ENCODE measurements at places on chromosomes 11 and 22.

- DNase-seq = no peak
These were observed 165.8 kb downstream of the BUD13 start for GRCh38 chr11:116607027-116607426.

DNA sequence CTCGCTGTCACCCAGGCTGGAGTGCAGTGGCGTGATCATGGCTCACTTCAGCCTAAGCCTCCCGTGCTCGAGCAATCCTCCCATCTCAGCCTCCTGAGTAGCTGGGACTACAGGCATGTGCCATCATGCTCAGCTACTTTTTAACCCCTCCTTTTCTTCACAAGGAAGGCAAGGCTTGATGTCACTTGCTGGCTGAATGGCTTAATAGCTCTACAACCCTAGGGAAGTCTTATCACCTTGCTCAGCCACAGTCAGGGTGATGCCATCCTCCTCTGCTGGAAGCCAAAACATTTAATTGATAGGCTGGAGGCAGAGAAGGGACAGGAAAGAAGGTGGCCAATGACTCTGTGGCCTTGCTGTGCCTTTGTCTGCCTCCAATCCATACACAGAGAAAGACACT, 131.9 kb downstream of the MED15 start:
- DNase-seq = no peak

DNA sequence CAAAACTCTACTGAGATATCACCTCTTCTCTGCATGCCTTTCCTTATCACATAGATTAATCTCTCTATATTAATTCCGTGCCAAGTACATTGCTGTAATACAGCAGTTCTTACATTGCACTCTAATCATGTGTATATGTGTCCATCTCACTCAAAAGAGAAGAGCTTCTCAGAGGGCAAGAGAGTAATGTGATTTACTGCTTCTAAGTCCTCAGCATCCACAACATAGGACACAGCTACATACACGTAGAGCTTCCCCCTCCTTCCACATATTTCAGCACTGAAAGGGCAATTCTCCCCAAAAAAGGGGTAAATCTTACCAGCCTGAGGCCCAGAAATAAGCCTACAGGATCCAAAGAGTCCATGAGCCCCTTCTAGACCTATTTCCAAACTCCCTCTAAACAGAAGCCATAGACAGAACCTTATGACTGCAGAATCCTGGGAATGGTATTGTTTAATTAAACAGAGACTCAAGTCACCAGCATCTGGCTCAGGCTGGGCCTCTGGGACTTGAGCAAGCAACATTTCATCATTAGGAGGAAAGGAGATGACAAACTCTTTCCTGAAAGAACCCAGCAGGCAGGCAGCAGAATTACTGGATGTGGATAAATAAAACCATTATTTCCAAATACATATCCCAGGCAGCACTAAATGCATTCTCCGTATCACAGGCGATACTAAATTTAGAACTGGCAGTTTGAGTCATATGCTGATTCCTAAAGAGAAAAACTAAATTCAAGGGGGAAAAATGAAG, 87.2 kb downstream of the KCNC1 start:
- DNase-seq = no peak

DNA sequence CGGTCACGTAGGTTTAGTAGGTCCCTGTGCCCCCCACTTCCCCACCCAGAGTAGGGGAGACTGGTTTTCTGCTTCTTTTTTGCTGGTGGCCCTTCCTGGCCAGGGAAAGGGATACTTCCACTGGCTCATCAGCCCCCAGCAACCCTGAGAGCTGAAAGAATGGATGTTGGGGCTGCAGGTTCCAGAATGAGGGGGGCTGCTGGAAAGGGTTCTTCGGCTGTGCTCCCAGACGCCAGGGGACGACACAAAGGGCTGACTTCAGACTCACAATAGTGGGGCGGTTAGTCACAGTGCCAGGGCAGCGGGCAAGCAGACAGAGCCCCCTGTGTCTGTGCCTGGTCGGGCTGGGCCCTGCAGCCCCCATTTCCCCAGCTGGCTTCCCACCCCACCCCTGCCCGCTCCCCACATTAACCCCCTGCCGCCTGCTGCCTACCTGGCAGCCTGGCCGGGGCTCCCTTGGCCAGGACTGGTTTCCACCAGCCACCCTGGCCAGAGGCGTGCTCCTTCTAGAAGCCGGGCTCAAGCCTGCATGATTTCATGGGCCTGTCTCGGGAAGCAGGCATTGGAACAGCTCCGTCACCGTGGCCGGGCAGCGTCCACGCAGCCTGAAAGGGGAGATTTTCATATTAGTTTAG, 79.1 kb upstream of the WNT7B start:
- DNase-seq = no peak

GRCh38 chr11:118007040-118007439, 20.8 kb downstream of the IL10RA start:
- DNase-seq = no peak

GRCh38 chr11:133928628-133929059, 28.1 kb downstream of the IGSF9B start:
- DNase-seq = no peak

DNA sequence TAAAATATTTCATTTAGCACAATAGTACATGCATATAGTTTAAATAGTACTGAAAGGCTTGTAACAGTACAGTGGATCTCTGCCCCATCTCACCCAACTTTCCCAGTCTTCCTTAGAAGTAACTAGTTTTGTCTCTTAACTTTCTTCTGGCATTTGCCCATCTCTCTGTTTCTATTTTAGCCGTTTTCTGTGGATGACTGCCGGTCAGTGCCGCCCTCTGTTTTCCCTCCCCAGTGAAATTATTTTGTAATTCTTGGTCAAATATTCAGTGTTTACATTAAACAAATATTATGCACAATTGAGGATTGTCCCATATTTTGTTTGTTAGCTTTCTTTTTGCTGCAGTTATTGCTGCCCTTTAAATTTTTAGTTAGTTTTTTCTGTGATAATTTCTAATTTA, 8.3 kb downstream of the PDHX start:
- DNase-seq = no peak

DNA sequence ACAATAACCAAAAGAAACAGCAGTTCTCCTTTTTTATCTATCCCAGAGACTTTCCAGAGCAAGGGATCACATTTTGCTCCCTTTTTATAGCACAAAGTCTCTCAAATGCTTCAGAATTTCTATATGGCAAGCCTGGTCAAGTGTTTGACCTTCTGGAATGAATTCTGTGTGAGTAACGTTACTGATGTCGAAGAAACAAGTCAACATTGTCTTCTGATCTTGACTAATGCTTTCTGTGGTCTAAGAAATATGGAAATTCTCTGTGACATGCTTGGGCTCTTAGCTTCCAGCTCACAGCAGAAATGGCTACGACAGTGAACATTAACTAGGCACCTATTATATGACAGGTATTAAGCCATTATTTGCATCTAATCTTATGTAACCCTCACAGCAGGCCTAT, 411.7 kb downstream of the CADM1 start:
- DNase-seq = no peak

DNA sequence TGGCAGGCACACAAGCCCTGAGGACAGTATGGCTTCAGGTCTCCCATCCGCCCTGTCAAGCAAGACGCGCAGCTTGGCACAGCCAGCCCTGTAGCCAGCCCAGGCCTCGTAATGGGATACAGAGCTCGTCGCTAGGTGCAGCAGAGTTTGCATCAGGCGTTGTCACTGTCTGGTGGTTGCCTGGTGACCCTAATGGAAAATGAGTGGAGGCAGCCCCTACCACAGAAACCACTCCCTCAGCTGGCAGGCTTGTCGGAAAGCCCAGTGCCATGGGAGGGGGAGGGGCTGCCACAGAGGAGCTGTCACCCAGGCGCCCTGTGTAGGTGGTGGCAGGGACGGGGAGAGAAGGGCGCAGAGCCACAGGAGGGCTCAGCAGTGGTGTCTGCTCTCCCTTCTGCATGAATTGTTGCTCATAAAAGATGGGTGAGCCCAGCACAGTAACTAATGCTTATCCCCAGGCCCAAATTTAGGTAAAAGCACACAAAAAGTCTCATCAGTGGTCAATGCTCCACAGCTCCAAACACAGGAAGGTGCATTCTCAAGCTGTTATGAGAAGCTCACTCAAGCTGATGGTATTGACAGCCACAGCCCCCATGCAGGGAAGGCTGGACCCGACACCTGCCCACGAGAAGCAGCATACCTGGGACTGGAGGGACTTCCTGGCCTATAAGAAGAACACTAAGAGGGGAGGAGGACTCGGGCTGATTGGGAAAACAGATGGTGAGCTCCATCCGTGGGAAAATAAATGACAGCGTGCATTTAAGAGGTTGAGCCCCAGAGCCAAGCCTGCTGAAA, 164.6 kb downstream of the ETS1 start:
- DNase-seq = no peak

- DNase-seq = no peak
These were observed 767.1 kb upstream of the API5 start for GRCh38 chr11:42544726-42545125.

DNA sequence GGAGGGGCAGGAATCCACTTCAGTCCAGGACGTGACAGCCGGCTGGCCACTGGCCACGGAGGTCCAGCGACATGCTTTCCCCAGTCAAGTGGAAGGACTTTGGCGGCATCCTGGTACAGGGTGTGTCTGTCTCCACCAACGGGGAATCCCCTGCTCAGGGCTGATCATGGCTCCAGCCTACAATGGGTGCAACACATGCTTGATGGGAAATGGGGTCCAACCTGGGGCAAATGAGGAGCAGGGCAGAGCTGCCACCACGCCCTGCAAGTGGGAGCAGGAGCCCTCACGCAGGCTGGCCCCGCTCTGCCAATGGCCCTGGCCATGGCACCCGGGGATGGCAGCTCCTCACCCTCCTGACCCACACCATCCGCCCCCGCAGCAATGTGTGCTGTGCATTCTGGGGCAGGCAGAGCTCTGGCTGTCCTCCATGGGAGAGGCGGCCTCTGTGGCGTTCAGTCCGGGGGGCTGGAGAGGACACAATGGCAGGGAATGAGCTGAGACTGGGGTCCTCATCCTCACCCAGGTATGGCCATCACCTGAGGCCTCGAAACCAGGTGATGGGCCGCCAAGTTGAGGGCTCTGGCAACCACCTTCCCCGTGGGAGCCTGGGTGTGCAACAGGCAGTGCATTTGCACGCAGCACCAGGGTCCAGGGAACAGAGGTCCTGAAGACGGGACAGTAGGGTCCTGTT, 5.8 kb upstream of the SEPTIN5 start:
- DNase-seq = no peak

DNA sequence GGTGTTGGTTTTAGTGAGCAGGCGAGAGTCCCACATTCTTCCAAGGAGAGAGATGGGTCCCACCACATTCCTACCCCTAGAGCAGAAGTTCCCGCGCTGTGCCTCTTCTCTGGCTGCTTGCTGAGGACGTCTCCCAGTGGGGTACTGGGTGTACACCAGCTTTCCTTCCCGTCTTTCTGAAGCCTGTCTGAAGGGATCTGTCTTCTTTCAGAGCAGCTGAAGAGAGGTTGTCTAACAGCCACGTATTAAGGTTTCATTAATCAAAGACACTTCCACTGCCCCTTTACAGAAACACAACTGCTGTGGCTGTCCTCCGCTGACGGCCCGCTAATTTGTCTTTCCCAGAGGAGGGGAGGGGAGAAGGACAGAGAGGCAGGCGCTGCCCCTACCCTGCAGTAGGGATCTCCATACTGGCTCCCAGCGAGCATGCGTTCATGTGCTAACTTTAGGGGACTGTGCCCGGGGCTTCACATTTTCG, 56.0 kb downstream of the ZBTB16 start:
- no peak for DNase-seq

DNA sequence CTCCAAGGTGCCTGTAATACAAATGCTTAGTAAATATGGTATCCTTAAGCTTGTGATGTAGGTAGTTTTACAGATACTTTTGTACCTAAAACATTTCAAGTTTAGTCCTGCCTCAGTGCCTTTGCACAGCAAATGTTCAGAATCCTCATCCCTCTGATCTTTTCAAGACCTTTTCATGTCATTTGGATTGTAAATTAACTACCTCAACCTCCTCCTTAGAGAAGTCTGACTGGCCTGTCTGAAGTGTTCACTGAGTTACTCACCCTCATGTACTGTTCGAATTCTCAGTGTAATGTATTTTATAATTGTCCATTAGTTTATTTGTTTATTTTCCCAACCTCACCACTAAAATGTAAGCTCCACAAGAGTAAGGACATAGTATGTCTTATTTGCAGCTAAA, 147.5 kb downstream of the ELP4 start:
- no peak for DNase-seq

GRCh38 chr11:125262830-125263218, 98.3 kb downstream of the PKNOX2 start:
- no peak for DNase-seq

DNA sequence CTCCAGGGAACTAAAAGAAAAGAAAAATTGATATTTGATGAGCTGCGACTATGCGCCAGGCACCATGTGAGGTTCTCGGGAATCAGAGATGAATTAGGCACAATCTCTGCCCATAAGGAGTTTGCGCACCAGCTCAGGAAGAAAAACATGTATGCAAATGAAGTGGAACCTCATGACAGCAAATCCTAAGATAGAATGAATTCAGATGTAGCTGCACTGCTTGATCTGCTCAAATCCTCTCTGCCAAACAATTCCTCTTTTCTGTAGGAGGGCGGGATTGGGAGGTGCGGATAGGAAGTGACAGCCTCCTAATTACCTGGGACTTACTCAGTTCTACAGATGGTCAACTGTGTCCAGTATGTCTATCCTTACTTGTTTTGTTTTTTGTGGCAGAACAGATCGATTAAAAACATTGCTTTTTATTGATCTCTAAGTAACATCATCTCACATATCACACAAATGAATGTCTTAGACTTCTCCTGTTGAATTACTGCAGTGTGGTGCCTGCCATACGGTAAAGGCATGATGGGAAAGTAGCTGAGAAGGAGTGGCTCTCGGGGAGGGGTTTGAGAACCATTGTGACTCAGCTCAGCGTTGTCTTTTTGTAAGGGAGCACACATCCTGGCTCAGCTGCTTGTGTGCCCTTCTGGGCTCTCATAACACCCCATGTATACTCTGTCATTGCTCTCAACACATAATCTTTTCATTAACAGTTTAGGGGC, 13.9 kb downstream of the CRTAM start:
- peak; percentile 20 for DNase-seq

DNA sequence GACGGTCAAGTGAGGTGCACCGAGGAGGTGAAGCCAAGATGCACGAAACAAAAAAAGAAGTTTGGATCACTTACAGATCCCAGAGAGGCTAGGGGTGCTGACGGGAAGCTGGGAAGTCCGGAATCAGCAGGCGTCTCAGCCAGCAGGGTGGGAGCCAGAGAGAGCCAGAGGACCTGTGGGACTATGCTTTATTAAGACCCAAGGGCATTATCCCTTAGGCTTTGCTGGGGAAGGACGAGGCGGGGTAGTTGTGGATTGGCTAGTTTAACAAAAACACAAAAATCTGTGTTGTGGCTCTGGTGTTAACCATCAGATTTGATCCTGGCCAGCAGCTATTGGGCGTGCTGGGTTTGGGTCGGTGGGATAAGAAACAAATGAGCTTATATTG, 427.1 kb downstream of the DYNC2H1 start:
- DNase-seq = no peak

DNA sequence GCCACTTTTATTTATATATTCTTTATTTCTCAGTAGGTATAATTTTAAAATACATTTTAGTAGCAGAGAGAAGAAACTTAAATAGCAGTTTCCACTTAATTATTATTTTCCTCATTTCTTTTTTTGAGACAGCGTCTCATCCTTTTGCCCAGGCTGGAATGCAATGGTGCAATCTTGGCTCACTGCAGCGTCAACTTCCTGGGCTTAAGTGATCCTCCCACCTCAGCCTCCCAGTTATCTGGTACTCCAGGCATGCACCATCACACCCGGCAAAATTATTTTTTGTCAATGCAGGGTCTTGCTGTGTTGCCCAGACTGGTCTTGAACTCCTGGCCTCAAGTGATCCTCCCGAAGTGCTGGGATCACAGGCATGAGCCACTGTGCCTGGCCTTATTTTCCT, 38.3 kb downstream of the ATG13 start:
- no peak for DNase-seq

GRCh38 chr11:115931548-115932083, 427.4 kb upstream of the CADM1 start:
- no peak for DNase-seq

- no peak for DNase-seq
These were observed 264.1 kb upstream of the PLET1 start for GRCh38 chr11:112524798-112525197.

Data from bone marrow (tissue), 2 donors.